Esophagus squamous epithelium (tissue), 5 donors: ENCODE measurements at places on chromosomes 13 and 19.

GRCh38 chr13:47628666-47629065 lies 372.4 kb downstream of the SUCLA2 start:
- no peak for DNase-seq

GRCh38 chr19:16069813-16070365 lies 6.4 kb upstream of the TPM4 start:
- no peak for DNase-seq

GRCh38 chr13:49297338-49297737 lies 49.6 kb downstream of the CDADC1 start:
- DNase-seq: no peak

DNA sequence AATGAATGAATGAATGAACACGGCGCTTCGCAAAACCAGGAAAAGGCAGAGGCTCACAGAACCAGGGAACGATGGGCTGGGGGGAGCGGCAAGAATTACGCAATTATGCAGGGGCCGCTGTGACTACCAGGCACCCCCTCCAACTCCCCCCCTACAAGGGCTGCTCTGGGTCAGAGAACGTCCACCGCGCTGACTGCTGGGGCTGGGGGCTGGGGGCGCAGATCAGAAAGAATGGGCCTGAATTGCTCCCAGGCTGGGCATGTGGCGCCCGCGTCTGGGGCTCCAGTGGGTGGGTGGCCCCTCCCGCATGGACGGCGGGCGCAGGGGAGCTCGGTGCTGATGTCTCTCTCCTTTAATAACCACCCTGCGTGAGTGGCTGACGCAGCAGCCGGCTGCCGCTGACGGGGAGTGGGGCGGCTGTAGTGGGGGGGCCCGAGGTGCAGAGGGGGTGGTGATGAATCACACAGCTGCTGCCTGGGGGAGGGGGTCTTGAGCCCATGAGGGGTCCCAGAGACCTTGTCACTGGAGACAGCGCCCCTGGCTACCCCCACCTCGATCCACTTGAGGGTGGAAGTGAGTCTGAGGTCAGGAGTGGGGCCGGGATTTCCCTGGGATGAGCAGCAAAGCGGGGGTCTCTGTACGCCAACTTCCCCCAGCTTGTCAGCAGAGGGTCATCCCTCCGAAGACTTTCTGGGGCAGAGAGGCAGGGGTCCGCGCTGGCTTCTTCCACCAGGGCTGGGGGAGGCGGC lies 1.5 kb upstream of the CIRBP start:
- DNase-seq: no peak

DNA sequence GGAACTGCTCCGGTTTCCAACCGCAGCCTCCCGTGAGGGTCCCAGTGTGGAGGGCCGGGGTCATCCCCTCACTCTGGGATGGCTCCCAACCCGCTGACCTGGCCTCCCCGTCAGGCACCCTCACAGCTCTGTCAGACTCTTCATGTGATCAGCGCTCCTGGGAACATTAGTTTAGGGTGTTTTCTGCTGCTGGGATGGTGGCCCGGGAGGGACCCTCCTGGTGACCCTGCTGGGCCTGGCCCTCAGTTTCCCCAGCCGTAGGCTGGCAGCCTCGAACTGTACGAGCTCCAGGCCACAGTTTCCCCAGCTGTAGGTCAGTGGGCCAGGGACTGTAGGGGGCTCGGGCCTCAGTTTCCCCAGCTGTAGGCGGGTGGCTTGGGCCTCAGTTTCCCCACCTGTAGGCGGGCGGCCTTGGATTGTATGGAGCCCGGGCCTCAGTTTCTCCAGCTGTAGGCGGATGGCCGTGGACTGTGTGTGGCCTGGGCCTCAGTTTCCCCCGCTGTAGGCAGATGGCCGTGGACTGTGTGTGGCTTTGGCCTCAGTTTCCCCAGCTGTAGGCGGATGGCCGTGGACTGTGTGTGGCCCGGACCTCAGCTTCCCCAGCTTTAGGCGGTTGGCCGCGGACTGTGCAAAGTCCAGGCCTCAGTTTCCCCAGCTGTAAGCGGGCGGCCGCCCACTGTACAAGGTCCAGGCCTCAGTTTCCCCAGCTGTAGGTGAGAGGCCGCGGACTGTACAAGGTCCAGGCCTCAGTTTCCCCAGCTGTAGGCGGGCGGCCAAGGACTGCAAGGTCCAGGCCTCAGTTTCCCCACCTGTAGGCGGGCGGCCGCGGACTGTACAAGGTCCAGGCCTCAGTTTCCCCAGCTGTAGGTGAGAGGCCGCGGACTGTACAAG lies 1.3 kb upstream of the PTBP1 start:
- DNase-seq: no peak

- DNase-seq: no peak
These were observed 1.8 kb downstream of the FBN3 start for GRCh38 chr19:8147582-8147978.

GRCh38 chr13:91050970-91051369 lies 296.5 kb upstream of the MIR17HG start:
- DNase-seq: no peak

DNA sequence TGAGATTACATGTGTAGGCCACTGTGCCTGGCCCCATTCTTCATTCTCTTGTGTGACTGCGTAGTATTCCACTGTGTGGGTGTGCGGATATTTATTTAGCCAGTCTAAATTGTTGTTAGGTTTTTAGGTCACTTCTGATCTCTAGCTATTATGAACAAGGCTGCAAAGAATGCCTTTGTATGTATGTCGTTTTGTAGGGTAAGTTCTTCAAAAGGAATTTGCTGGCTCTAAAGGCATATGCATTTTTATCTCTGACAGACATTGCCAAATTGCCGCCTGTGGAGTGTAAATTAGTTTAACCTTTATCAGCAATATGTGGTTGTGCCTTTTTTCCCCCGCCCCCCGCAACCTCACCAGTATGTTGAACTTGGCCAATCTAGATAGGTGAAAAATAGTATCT lies 30.3 kb upstream of the EHD2 start:
- no peak for DNase-seq

GRCh38 chr19:58044886-58045285 lies 11.1 kb downstream of the ZSCAN1 start:
- DNase-seq: no peak

GRCh38 chr19:48999481-49000325 lies 6.0 kb downstream of the RUVBL2 start:
- no peak for DNase-seq

DNA sequence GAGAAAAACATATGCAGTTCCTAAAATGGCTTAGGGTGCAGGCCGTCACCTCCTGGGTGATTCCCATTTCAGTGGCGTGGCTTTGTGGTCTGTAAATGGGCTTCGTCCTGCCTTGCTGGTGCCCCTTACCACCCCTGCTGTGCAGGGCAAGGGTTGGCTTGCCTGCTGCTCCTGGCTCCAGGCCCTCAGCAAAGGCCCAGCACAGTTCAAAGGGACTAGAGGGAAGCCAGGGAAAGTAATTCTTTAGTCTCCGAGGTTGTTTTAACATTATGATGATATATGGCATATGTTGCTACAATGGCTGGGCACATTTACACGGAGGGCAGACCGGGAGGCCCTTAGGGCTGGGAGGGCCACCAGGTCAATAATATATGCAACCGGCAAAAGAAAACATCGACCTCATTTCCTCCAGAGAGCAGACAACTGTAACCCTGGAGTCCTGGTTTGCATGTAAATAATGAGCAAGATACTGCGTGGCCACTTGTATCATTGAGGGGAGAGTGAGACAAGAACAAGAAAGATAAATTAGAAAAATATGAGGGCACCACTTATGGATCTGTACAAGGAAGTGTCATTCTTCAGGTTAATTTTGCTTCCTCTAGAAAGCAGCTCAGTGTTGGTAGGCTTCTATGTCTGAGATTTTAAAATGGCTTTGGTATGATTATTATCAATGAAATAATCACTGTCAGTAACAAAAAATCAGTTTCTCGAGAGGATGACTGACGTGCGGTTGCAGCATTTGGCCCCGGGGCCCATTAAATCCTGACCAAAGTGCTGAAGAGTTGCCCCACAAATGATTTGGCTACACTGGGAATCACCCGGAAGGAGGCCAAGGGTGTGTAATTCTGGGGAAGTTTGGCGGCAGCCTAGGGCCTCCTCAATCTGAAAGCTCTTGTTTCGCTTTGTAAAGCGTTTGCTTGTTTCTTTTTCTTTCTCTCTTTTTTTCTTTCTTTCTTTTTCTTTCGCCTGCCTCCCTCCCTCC lies 32.8 kb upstream of the URI1 start:
- DNase-seq: no peak

GRCh38 chr19:17097593-17098126 lies 22.1 kb downstream of the MYO9B start:
- no peak for DNase-seq

GRCh38 chr19:51627491-51628138 lies 2.6 kb downstream of the SIGLEC5 start:
- no peak for DNase-seq

- DNase-seq: no peak
These were observed 379.0 kb downstream of the EFNB2 start for GRCh38 chr13:106156468-106156867.

DNA sequence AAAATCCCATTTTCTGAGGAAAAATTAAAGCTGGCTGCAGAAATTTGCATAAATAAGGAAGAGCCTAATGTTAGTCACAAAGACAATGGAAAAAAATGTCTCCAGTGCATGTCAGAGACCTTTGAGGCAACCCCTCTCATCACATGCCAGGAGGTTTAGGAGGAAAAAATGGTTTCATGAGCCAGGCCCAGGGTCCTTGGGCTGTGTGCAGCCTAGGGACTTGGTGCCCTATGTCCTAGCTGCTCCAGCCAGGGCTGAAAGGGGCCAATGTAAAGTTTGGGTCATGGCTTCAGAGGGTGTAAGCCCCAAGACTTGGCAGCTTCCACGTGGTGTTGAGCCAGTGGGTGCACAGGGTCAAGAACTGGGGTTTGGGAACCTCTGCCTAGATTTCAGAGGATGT lies 1252.6 kb downstream of the PCDH9 start:
- no peak for DNase-seq

DNA sequence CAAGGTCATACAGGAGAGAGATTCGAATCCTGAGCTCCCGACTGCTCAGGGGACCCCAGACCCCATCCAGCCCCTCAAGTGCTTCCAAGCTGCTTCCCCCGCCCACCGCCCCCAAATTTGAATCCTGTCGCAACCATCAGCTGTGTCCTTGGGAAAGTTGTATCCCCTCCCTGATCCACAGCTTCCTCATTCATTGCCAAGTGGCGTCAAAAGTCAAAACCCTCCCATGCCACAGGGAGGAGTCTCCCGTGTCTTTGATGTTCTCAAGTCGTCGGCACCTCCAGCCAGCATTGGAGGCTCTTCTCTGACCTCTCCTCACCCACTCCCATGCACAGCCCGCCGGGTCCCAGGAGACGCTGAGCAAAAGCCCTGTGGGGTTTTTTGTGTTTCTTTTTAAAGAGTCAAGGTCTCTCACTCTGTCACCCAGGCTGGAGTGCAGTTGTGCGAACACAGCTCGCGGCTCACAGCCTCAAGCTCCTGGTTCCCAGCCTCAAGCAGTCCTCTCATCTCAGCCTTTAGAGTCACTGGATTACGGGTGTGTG lies 2.8 kb upstream of the IFI30 start:
- no peak for DNase-seq

GRCh38 chr13:111049791-111050538 lies 65.1 kb upstream of the ARHGEF7 start:
- DNase-seq: no peak

DNA sequence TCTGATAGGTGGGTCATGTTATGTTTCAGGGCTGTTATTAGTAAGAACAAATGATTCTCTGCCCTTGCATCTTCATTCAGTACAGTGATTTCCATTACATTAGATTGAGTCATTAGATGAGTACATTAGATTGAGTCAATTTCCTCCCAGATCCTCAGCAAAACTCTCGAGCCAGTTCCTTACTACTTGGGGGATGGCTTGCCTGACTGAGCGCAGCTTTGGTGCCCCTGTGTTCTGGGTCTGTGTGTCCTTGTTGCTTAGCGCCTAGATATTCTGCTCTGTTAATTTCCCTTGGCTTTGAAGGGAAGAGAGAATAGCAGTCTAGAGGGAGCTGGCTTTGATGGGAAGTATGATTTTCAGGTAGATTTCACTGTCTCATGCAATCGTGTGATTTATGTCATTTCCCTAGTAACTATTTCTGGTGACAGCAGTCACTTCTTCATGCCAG lies 19.1 kb upstream of the SCEL start:
- DNase-seq: no peak

- DNase-seq: no peak
These were observed 1.8 kb upstream of the APOE start for GRCh38 chr19:44903602-44904425.

GRCh38 chr13:88176231-88176630 lies 505.1 kb downstream of the SLITRK5 start:
- DNase-seq: no peak
